Epithelial cell of proximal tubule (primary cell): ENCODE measurements at places on chromosomes 6 and 20. TPM values are rescaled to one million over a fixed set of nuclear protein-coding genes. Genes with fewer than 3 reads are reported as not detected.

SIRPA gene
- total RNA-seq: 49.8 and 50.6 TPM in 2 replicates

NCOA6 gene
- total RNA-seq: 10.6 and 15.5 TPM in 2 replicates

NKAPL gene
- 0.17 and 0.65 TPM in 2 replicates for total RNA-seq

XKR7 gene
- total RNA-seq: under 0.01 and 0.17 TPM in 2 replicates

EYS gene
- 0.06 and 0.07 TPM in 2 replicates for total RNA-seq
